ENCODE measurements at places on chromosomes 6 and 20.

DNA sequence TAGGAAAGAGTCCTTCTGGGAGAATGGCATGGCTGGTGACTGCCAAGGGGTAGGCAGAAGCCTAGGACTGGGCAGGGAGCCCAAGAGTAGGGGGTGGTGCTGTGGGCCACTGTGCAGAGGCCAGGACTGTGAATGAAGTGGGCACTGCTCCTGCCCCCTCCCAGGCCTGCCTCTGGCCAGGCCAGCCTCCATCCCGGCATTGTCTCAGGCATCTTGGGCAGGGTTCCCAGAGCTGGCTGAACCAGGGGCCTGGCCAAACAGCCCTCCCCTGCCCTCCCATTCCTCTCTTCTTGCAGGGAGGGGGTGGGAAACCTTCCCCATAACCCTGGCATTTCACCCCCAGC, 81.6 kb downstream of the MRPL14 start:
- no peak for DNase-seq

- no peak for DNase-seq
These were observed 4.7 kb upstream of the FOXF2 start for GRCh38 chr6:1384549-1385128.

- DNase-seq = no peak
These were observed 1.3 kb downstream of the CGA start for GRCh38 chr6:87093651-87094050.

DNA sequence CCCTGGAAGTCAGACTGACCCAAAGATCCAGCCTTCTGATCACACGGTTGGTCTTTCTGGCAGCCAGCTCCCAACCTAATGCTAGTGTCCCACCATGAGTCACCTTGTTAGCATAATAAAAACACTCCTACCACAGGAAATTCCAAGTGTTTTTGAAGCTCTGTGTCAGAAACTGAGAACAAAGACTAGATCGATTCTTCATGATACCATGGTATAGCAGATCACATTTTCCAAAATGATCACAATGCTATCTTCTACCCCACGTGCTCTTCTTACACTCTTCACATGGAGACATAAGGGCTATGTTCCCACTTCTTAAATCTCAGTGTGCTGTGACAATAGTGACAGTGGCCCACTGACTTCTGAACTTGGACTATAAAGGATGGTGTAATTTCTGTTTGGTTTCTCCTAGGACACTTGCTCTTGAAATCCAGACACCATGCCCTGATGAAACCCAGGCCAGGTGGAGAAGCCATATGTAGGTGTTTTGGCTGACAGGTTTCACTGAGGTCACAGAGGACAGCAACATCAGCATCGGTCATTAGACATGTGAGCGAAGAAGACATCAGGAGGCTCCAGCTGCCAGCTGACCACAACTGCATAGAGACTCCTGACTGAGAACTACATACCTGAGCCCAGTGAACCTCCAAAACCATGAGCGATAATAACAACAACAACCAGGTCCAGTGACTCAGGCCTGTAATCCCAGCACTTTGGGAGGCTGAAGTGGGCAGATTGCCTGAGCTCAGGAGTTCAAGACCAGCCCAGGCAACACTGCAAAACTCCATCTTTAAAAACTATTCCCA, 57.5 kb downstream of the MKKS start:
- DNase-seq = no peak

GRCh38 chr6:108742041-108742440, 106.2 kb upstream of the ARMC2 start:
- DNase-seq = no peak

GRCh38 chr6:115932481-115932880, 128.2 kb downstream of the FRK start:
- no peak for DNase-seq

- DNase-seq = no peak
These were observed 128.2 kb upstream of the PRSS16 start for GRCh38 chr6:27119329-27119728.

GRCh38 chr20:59830665-59831023, 102.8 kb downstream of the SYCP2 start:
- DNase-seq = no peak

Measured in prostate gland (tissue), 2 donors.